Frontal cortex (tissue), 4 donors: ENCODE measurements at places on chromosomes 6 and 20.

DNA sequence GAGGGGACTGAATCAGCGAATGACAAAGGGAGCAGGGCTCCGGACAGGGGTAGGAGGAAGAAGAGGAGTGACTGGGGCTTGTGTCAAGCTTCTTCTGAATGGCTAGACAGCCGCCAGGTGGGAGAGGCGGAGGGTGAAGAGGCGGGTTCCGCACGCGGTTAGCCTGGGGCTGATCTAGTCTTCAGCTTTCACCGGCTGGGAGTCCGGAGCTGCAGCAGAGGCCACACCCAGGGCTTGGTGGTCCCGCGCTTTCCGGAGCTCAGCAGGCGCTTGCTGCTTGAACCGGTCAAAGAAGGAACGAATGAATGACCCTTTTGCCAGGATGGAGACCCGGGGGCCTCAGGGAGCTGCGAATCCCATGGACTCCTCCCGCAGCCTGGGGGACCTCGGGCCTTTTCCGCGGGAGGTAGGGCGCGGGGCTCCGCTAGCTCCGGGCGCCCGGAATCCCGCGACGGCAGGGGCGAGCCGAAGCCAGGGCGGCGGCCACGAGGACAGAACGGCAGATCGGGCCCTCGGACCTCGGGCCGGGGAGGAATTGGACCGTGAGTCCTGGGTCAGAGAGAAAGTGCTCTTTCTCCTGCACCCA lies at the start of gene C6orf141:
C6orf141 (plus strand) TSS at position 177 of the 586 bp plus-strand sequence; CDS start at position 302, 125 bp downstream.
- DNase-seq: peak; percentile 8

GRCh38 chr20:1874450-1875182 lies 20.6 kb upstream of the SIRPA start:
- DNase-seq: no peak

GRCh38 chr6:131045139-131045538 lies 17.9 kb downstream of the EPB41L2 start:
- DNase-seq: no peak

- no peak for DNase-seq
Measured at GRCh38 chr20:45993197-45993951, 15.3 kb upstream of the MMP9 start.

- no peak for DNase-seq
Measured at GRCh38 chr6:159981071-159981402, 12.2 kb downstream of the IGF2R start.

- no peak for DNase-seq
Measured at GRCh38 chr20:1798982-1799381, 96.2 kb upstream of the SIRPA start.

- DNase-seq: no peak
Measured at GRCh38 chr20:42274986-42275385, 656.8 kb upstream of the CHD6 start.

DNA sequence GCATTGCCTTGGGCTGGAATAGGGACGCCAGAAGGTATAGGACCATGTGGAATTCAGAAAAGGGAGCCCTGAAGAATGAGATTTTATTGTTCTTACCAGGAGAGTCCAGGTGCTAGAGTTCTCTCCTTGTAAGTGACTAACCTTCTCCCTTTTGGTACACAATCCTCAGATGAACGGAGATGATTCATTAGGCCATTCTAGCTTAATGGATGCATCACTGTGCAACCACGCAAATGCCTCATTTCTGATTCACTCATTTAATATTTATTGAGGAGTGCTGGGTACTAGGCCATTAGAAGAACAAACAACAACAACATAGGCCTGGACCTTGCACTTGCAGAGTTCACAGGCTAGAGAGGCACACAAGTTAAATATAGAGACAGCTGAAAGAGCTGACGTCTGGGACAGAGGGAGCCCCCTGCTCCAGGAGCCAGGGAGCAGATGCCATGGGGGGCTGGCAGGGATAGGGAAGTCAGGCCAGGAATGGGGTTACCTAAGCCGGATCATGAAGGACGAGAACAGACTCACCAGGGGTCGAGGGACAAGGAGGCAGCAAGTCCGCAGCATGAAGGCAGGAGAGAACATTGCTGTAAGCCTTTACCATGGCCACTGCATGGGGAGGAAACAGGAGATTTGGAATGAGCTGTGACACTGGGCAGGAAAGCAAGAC lies 179.5 kb upstream of the AKAP12 start:
- no peak for DNase-seq

DNA sequence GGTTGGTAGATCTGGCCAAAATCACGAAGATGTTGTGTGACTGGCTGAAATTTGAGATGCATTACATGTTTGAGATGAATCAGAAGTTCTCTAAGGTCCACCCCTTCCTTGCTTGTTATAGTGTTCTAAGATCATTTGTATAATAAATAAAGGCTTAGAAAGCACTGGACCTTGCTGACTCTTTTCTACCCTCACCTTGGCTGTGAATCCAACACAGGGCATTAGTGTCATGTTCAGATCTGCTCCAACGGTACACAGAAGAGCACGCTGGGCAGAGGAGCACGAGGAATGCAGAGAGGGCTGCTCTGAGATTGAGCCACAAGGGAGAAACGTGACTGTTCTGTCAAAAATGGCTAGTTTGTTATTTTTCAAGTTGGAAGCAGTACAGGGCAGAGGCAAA lies 169.5 kb upstream of the HDAC2 start:
- DNase-seq: no peak

- no peak for DNase-seq
Measured at GRCh38 chr20:51467956-51468626, 74.4 kb downstream of the NFATC2 start.

- DNase-seq: peak; percentile 70
Measured at GRCh38 chr20:37901654-37902503, 1.0 kb upstream of the VSTM2L start.

GRCh38 chr6:131281471-131282270 lies 146.4 kb downstream of the AKAP7 start:
- DNase-seq: no peak

GRCh38 chr6:83218646-83219045 lies 25.5 kb downstream of the RWDD2A start:
- DNase-seq: no peak

- peak; percentile 49 for DNase-seq
Measured at GRCh38 chr20:37475252-37475651, 45.8 kb upstream of the NNAT start.

DNA sequence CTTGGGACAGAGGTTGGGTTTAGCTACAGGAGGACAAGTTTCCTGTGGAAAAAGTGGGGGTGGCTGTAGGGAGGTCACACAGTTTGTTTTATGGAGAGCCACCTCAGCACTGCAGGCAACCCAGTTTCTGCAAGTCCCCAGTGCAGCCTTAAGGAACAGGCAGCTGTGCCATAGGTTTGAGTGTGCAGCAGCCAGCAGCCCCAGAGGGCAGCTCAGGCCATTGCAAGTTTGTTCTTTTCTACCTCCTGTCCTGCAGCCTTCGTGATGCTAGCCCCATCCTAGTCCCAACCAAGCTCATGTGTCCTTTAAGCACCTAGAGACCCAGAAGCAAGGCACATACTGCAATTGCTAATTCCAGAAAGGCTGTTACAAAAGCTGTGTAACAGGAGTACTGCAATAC lies 58.8 kb downstream of the ZBTB9 start:
- DNase-seq: no peak

- DNase-seq: no peak
Measured at GRCh38 chr20:62252342-62252966, 14.1 kb downstream of the OSBPL2 start.

- no peak for DNase-seq
Measured at GRCh38 chr20:24816907-24817306, 132.2 kb upstream of the CST7 start.

- DNase-seq: no peak
Measured at GRCh38 chr6:166419286-166419685, 36.5 kb upstream of the MPC1 start.

GRCh38 chr20:22402550-22402949 lies 181.8 kb downstream of the FOXA2 start:
- no peak for DNase-seq

- no peak for DNase-seq
Measured at GRCh38 chr6:144853603-144854002, 568.5 kb downstream of the UTRN start.

DNA sequence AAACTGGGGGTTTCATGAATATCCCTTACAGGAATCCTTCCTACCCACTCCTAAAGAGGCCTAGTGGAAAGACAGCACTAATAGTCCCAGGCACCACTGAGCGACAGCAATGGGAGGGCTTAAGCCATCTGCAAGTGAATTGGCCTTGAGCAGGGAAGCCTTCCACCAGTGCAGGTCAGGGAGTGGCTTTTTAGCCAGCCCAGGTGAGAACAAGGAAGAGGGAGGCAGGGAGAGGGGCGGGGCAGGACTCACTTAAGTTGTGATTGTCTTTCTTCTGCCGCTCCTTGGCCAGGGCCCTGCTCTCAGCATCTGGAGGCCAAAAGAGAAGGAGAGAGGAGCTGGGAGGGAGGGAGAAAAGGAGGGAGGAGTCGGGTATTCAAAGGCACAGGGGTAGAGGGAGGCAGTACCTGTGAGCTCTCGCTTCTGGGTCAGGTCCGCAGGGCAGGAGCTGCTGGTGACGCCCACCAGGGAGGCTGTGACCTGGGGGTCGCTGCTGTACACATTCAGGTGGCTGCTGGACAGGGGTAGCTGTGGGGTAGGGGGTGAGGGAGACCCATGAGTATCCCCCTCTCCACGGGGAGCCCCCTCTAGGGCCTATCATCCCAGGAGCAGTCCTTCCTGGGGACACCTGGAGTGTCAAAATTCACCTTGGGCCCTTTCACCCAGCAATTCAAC lies 47.8 kb downstream of the TFEB start:
- no peak for DNase-seq

GRCh38 chr6:166670894-166671293 lies 43.8 kb upstream of the RPS6KA2 start:
- DNase-seq: no peak

- no peak for DNase-seq
Measured at GRCh38 chr6:40112350-40112749, 178.1 kb upstream of the MOCS1 start.

GRCh38 chr6:148704400-148705246 lies 42.2 kb upstream of the UST start:
- no peak for DNase-seq
